NCI-H2171 (cell line): ENCODE measurements at places on chromosomes 1 and 21.
A peak's percentile ranks its signal among the peaks of the same experiment; 100 is the strongest.

DNA sequence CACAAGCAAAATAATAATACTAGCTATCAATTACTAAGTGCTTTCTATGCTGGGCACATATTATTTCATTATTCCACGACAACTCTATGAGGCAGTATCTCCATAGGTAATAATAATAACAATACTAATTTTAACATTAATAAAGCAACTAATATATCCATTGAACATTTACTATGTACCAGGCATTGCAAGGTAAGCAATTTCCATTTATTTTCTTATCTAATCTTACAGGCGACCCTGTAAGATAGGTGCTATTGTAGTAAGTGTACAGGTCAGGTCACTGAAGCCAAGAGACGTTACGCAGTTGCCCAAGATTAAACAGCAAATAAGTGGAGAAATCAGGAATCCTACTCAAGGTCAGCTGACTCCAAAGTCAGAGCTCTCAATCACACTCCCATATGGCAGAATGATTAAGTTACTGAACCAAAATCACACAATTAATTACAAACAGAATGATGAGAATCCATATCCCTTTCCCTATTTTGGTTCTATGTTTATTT lies 198.4 kb downstream of the SLC45A1 start:
- peak; percentile 59 for DNase-seq

DNA sequence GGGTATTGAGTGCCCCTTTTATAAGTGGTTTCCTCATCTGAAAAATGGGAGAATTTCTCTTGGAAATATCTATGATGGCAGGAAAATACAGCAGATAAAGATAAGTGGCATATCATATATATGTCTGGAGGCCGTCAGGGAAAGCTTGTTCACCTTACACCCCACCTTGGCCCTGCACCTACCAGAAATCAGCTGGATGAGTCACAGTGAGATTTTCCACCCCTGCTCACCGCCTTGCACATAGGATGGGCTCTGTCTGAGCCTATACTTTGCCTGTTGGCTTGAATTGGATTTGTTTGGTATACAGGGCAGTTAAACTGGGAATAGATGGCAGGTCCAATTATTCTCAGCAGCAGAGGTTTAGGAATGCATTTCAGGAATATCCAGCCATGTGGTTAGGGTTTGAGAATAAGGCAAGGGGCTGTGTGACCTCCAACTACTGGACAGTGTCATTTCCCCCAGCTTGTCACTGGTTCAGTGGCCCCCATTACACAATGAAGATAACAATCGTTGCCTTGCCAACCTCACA lies at the start of gene SPATA21:
Gene SPATA21 (minus strand): TSS at position 479 of the 529 bp plus-strand sequence. CDS start 6,053 bp downstream, outside the sequence.
- no peak for DNase-seq

- DNase-seq = no peak
Measured at GRCh38 chr1:106480629-106481028, 575.8 kb upstream of the PRMT6 start.

DNA sequence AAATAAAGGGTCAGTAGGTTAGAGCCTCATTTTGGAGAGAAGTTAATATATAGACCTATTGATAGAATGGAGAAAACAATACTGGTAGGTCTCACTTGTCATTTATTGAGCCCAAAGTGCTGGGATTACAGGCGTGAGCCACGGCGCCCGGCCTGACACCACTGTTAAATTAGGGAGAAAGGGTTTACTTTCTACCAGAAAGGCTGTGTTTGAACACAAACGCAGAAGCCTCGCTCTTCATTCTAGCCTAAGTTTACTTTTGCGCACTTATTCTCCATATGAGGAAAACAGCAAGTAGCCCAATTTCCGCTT lies 710 bp upstream of the PRPF3 start:
- no peak for DNase-seq

GRCh38 chr1:222241410-222241809 lies 306.5 kb downstream of the HHIPL2 start:
- DNase-seq = no peak

DNA sequence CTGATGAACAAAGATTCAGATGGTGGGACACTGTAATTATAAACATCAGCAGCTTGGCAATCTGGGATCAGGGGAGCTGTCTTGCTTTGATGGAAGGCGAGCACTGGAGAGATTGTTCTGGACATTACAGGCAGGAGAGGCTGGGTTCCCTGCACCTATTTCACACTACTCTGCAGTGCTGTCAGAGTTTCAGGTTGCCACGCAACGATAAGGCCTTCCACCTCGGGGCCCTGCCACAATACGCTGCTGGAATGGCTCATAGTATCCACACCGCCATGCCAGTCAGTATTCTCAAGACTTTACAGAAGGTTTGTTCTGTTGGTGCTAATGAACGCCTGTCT lies 96.8 kb downstream of the GLIS1 start:
- no peak for DNase-seq

DNA sequence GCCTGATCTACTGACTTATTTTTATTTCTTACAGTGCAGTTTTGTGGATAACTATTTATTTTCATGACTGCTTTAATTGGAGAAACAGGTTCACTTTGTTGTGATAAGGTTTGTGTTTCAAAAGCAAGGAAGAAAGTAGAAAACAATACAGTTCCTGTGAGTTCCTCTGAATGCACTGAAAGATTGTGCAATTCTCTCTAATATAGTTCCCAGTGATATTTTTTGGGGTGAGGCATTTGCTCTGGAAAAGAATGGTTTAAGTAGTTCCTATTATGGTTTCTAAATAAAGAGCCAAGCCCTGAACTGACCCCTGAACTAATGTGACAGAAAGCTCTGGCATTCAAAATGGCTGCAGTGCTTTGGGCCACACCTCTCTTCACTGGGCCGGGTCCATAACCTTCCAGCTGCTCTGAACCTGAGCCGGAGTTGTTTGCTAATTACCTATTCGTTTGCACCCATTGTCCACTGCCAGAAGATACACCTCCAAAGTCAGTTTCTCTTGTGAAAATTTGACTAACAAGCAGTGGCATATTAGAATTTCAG lies 56.6 kb upstream of the VTCN1 start:
- DNase-seq = no peak

GRCh38 chr21:36069713-36070583 lies at the start of gene CBR1:
Gene CBR1 (plus strand): TSS chr21:36070024. CDS start chr21:36070116, 92 bp downstream.
- peak; percentile 91 for DNase-seq

GRCh38 chr1:66542811-66543767 lies 9.1 kb downstream of the SGIP1 start:
- DNase-seq = peak; percentile 31

GRCh38 chr1:92201973-92202372 lies 15.7 kb upstream of the C1orf146 start:
- DNase-seq = no peak

DNA sequence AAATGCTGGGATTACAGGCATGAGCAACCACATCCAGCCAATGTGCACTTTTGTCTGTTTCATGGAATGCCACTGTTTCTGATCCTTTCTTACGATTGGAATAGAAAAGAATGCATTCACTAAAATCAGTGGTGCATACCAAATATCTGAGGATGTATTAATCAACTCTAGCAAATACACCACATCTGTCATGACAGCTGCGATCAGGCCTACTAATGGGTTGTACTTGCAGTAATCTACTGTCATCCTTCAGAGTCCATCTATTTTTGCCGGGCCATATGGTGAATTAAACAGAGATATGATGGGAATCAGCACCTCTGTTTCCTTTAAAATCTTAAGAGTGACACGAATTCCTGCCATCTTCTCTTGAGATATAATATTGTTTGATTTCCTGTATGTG lies 8.5 kb upstream of the USP1 start:
- DNase-seq = peak; percentile 80

DNA sequence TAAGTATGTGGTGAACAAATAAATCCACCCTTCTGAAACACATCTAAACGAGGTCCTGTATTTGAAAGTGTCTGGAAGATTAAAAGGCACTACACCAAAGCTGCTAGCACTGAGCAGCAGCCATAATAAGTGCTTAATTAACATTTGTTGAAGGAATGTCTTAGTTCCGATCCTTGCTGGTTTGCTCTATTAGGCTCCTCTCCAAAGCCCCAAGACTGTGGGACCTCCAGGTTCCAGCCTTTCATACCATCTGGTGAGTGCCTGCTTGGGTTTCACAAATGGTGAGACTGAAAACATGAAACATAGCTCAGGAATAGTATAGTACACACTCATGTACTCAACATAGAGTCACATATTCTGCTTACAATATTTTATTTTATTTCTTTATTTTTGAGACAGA lies 640 bp upstream of the CYP2J2 start:
- peak; percentile 22 for DNase-seq

DNA sequence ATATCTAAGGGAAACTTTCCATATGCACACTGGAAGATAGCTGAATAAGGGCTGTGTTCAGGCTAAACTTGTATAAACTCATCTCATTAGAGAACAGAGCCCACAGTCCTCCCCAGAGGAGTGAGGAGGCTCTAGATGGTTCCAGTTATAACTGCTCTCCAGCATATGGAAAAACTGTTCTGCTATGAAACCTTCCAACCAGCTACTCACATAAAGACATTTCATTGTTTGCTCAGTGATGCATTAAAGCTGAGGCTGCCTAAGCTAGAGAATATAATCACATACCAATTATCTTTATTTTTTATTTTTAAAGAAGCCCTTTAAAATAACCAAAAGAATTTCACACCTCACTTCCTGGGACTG lies 13.3 kb downstream of the AHCYL1 start:
- no peak for DNase-seq

DNA sequence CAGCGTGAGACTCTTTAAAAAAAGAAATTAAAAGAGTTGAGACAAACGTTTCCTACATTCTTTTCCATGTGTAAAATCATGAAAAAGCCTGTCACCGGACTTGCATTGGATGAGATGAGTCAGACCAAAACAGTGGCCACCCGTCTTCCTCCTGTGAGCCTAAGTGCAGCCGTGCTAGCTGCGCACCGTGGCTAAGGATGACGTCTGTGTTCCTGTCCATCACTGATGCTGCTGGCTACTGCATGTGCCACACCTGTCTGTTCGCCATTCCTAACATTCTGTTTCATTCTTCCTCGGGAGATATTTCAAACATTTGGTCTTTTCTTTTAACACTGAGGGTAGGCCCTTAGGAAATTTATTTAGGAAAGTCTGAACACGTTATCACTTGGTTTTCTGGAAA lies 31.2 kb downstream of the IFNAR1 start:
- DNase-seq = no peak

GRCh38 chr1:226735576-226735975 lies 3.5 kb downstream of the ITPKB start:
- no peak for DNase-seq

DNA sequence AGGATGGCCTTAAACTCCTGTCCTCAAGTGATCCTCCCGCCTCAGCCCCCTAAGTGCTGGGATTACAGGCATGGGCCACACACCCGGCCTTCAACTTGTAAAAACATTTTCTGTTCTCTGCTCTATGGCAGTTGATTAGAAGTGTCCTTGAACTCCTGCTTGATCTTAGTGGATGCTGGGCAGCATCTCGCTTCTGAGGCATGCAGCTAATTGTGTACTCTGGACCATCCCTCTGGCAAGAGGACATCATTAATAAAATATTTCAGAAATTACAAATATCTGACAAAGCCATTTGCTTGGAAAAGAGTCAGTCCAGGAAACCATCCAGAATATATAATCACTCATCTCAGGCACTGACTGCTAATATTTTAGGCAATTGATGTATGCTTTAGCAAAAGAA lies 8.1 kb downstream of the NGF start:
- DNase-seq = no peak

DNA sequence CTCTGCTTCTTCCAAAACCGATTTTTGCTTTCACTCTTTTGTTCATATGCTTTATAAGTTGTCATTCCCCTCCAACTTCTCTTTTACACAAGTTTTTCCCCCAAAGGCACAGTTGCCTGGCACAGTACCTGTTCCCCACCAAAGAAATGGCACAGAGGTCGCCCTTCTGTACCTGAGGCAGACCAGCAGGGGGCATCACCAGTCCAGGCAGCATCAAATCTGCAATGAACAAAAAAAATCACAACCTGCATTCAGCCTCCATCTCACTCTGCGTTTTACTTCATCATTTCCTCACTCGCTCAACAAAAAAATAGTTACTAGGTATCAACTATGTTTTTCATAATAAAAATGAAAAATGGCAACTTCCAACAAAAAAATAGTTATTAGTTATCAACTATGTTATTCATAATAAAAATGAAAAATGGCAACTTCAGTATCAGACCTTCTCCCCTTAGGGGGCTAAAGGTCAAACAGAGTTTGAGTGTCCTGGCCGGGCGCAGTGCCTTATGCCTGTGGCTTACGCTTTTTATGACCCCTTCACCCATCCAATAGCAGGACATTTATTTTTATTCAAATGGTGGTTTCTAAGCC lies 4.1 kb downstream of the EIF2D start:
- DNase-seq = no peak

DNA sequence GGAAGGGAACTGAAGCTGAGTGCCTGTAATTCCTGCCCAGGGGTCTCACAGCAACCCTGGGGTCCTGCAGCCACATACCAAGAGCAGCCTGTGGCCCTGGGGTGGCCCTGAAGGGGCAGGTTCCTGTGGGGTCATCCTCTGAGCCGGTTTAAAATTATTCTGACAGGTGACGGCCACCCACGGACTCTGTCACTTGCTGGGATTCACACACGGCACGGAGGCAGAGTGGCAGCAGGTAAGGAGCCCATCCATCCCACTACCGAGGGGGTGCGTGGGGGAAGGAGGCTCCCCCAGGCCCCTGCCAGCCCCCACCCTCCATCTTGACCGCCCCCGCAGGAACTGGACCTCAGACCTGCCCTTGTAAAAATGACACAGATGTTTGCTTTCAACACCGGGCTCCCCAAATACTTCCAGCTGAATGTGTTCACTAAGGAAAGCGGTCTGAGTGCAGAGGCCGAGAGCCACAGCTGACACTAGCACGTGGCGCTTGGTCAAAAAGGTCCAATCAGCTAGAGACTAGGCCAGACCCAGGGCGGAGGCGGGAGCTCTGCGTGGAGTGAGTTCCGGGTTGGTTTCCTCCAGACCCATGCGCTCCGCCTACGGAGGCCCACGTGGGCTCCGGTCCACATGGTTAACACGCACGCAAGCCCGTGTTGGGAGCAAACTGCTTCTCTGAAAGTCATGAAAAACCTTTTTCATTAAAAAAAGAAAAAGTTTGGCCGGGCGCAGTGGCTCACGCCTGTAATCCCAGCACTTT lies 10.0 kb downstream of the YBEY start:
- no peak for DNase-seq
